ENCODE measurements at places on chromosomes 12 and 14.

- H3K4me3 ChIP-seq, result no peak overlapping the region
- H3K36me3 ChIP-seq, result no peaks in the 10 kb centered on the region
- DNase-seq, result no peak
- H3K27ac ChIP-seq, result no peak overlapping the region
- H3K4me1 ChIP-seq, result no peaks in the 10 kb centered on the region
Observed at GRCh38 chr14:84969501-84969900, 560.4 kb upstream of the FLRT2 start.

GRCh38 chr14:50320283-50320682, 8.2 kb downstream of the DMAC2L start:
- no peaks in the 10 kb centered on the region for H3K27me3 ChIP-seq
- no peak overlapping the region for H3K27ac ChIP-seq
- no peaks in the 10 kb centered on the region for H3K36me3 ChIP-seq
- DNase-seq, result no peak
- no peak overlapping the region for H3K4me3 ChIP-seq

DNA sequence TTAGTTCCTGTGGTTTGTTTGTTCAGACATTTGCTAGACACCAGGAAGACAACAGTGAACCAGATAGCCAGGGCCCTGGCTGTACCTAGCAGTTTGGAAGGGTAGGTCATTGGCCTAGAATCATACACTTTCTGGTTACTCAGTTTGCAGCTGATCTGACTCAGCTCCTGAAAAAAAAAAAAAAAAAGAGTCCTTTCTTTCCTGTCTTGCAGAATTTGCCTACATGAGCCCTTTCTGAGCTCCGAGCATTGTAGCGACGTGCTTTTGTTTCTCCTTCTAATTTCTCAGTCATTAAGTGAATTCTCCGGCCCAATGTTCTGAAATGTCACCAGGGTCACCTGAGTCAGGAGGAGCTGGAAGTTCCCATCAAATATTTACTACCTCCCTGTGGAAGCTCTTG, 2.4 kb downstream of the CABP1 start:
- peaks cover 17% of the 10 kb centered on the region for H3K4me1 ChIP-seq
- no peak overlapping the region for H3K27ac ChIP-seq
- H3K27me3 ChIP-seq, result peaks cover 63% of the 10 kb centered on the region
- H3K4me3 ChIP-seq, result peak overlapping the region; percentile 63
- no peak for DNase-seq
- H3K36me3 ChIP-seq, result no peaks in the 10 kb centered on the region

DNA sequence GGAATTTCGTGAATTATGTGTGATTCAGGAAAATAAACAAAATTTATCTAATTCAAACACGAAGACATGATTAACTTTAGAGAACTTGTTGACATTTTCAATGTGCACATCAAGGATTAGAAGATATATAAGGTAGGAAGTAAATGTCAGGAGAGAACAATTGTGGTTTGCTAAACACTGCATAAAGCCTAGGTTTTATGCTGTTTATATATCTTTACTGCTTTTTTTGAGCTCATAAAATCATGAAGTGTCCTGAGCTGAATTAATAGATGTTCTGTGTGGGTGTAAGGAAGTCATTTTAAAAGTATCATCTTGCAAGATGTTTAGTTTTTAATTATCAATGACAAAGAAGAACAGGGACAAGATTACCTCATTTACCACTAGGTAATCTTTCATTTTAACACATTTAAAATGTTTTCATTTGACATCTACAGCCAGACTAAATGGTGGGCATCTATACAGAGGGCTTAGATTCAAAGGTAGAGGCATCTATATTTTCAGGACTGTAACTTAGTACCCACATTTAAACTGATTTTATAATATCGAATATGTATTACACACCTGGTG, 382.8 kb downstream of the ADAMTS20 start:
- DNase-seq, result no peak
- no peak overlapping the region for H3K4me3 ChIP-seq
- H3K4me1 ChIP-seq, result no peaks in the 10 kb centered on the region
- no peaks in the 10 kb centered on the region for H3K27me3 ChIP-seq
- H3K27ac ChIP-seq, result no peak overlapping the region

DNA sequence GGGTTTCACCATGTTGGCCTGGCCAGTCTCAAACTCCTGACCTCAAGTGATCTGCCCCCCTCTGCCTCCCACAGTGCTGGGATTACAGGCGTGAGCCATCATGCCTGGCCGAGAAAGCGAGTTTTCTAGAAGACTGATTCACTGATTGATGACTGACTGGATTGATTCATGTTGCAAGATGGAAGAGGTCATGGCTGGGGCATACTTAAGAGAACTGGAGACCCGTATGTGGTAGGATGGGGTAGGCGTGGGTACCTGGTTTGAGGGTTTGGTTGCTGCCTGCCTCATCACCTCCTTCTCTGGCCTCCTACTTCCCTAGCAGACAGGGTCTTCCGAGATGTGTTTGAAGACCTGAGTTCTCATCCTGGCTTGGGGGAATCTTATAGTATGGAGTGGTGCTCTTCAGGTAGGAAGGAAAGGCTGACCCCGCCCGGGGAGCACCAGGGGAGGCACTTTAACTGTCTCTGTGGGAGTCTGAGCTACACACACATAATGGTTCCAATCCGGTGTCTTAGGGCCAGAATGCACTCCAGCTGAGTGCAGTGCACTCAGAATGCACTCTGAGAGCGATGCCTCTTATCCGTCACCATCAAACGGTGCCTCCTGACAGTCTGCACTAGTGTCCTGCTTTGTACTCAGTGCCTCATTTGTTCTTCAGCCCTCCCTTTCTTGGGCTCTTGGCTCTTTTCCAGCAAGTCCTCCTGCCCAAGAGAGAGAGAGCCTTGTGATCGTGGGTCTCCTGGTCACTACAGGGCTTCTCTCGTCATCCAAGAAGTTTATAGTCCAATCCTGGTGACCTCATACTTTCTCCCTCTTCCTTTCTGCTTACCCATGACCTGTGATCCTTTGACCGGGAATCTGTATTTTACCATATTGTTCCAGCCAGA, 19.7 kb downstream of the PLEKHG3 start:
- H3K27ac ChIP-seq, result peak overlapping the region; percentile 96
- H3K27me3 ChIP-seq, result no peaks in the 10 kb centered on the region
- DNase-seq, result no peak
- peaks cover 72% of the 10 kb centered on the region for H3K4me1 ChIP-seq
- H3K36me3 ChIP-seq, result no peaks in the 10 kb centered on the region

- no peaks in the 10 kb centered on the region for H3K4me1 ChIP-seq
- no peak overlapping the region for H3K4me3 ChIP-seq
- H3K36me3 ChIP-seq, result no peaks in the 10 kb centered on the region
- H3K27me3 ChIP-seq, result peaks cover 27% of the 10 kb centered on the region
- DNase-seq, result no peak
Observed at GRCh38 chr12:2999265-2999841, 40.2 kb downstream of the TEAD4 start.

DNA sequence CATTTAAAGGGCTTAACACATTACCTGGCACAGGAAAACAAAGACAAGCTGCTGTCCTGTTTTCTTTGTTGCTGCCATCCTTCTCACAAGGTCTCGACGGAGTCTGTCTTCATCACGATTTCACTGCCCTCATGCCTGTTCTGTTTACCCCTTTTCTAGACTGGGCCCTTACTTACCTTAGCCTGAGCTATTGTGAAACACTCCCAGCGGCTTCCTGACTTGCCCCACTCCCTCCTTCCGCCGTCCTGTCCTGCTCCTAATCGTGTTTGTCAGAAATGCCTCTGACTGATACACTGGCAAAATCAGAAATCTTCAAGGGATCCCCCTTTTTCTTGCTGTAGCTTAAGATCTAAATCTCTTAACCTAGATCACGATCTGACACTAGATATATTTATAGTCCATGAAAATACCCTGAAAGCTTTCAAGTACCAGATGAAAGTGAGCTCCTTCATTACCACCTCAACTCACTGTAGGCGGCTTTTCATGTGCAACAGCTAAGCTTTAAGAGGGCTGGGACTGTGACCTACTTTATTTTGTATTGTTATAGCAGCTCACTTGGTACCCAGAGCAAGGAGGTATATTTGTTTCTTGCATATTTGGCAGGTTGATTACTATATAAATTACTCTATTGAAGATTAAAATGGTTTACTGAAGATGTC, 32.1 kb downstream of the TECPR2 start:
- H3K27me3 ChIP-seq, result no peaks in the 10 kb centered on the region
- H3K4me1 ChIP-seq, result peaks cover 12% of the 10 kb centered on the region
- H3K27ac ChIP-seq, result peak overlapping the region; percentile 97

DNA sequence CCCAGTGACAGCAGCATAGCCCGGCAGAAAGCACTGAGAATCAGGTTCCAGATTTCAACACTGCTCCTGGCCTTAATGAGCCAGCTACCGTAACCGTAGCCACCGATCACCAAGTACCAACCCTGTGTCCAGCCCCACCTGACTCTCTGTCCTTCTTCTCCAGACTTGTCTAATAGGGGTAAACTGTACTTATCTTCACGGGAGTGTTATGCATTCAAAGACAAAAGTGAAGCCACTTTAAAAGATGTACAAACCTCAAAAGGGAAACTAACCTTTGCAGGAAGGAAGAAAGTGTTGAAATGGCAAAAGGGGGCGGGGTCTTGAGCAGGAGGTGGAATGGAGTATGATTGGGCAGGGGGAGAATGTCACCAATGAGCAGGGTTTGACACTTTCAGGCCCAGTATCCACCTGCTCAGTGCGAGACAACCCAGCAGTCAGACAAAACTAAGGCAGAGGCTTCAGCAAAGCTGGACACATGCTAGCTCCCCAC, 226.1 kb downstream of the CHST11 start:
- H3K36me3 ChIP-seq, result no peaks in the 10 kb centered on the region
- DNase-seq, result peak; percentile 36
- peak overlapping the region; percentile 82 for H3K4me3 ChIP-seq
- peak overlapping the region; percentile 91 for H3K27ac ChIP-seq

- H3K27ac ChIP-seq, result no peak overlapping the region
- H3K36me3 ChIP-seq, result no peaks in the 10 kb centered on the region
- no peaks in the 10 kb centered on the region for H3K4me1 ChIP-seq
- H3K27me3 ChIP-seq, result no peaks in the 10 kb centered on the region
- no peak for DNase-seq
- no peak overlapping the region for H3K4me3 ChIP-seq
Observed at GRCh38 chr14:34498684-34499412, 36.8 kb upstream of the SPTSSA start.

- peaks cover 10% of the 10 kb centered on the region for H3K4me1 ChIP-seq
- peaks cover 4% of the 10 kb centered on the region for H3K27me3 ChIP-seq
- H3K4me3 ChIP-seq, result no peak overlapping the region
- no peak overlapping the region for H3K27ac ChIP-seq
- peak; percentile 7 for DNase-seq
Observed at GRCh38 chr14:66495218-66496098, 9.3 kb downstream of the CCDC196 start.
